ENCODE measurements at places on chromosomes 3 and 15. TPM values are rescaled to one million over a fixed set of nuclear protein-coding genes. Genes with fewer than 3 reads are reported as not detected.

DNA sequence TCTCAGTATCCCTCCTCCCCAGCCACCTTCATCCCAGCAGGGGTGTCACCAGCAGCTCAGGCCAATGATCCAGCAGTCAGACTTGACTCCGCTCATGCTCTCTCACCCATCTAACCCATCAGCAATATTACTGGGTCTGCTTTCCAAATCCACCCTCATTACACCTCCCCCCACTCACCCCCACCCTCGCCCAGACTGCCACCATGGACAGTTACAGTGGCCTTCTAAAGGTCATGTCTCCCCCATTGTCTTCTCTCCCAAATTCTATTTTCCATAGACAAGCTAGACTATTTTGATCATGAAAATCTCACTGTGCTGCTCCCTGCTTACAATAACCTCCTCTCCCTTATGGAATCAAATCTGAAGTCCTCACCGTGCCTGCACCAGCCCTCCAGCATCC lies 156.0 kb downstream of the TJP1 start:
- DNase-seq, result no peak

GRCh38 chr3:175590745-175591144 lies 731.6 kb downstream of the NAALADL2 start:
- DNase-seq, result no peak

DNA sequence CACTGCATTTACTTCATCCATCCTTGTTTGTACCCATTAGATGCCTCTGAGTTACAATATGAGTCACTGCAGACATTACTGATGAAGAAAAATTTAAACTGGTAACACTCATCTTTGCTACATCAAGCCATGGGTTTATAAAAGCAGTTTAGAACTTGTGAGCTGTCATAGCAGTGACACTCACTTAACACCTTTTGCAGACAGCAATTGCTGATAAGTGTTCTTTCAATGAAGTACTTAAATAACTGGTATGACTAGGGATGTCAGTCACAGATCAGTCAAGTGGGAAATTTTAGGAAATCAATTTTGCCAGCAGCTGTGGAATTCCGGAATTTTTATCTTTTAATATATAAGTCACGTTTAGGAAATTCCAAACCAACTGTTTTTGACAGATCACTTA lies 643.0 kb downstream of the TBL1XR1 start:
- no peak for DNase-seq

The CEMIP gene
- total RNA-seq, result 6.5 TPM

The UBAP1L gene
- 2.2 TPM for total RNA-seq
